Upper lobe of left lung (tissue), 6 donors: ENCODE measurements at places on chromosomes 2 and 18.

GRCh38 chr2:176876493-176877103, 336.0 kb upstream of the HNRNPA3 start:
- no peak for DNase-seq

DNA sequence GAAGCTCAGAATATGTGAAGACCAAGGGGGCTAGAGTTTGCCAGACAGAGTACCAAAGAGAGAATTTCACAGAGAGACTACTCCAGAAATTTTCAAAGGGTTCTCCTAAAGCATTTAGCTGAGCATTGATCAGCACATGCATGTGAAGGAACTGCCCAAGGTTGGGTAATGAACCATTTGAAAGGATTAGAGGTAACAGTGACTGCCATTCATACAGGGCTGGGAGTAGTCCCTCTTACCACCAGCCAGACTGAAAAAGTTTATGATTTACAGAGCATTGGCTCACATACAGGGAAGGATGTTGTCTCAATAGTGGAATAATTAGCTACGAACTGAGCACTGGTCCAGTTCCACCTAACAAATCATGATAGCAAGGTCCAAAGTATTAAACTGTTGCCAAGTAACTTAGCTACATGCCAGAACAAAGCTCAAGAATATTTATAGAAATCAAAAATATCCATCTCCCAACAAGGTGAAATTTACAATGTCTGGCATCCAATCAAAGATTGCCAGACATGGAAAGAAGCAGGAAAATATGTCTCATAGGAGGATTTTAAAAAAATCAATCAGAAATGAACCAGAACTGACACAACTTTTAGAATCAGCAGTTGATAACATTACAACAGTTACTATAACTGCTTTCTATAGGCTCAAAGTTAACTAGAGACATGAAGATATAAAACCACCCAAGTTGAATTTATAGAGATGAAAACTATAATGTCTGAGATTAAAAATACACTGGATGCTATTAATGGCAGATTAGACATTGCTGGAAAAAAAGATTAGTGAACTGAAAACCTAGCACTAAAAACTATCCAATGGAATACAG, 25.7 kb upstream of the RNF103 start:
- DNase-seq, result no peak

GRCh38 chr2:24731923-24732322, 61.3 kb downstream of the PTRHD1 start:
- DNase-seq, result no peak

DNA sequence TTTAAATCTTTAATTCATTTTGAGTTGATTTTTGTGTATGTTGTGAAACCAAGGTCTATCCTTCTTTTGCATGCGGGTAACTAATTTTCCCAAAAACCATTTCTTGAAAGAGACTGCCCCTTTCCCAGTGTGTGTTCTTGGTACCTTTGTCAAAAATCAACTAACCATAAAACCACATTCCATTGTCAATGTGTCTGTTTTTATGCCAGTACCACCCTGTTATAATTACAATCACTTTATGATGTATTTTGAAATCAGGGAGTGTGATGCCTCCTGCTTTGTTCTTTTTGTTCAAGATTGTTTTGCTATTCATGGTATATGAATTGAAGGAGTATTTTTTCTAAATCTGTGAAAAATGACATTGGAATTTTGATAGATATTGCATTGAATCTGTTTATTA, 689.6 kb downstream of the TSN start:
- DNase-seq, result no peak

- peak; percentile 92 for DNase-seq
These were observed 3.9 kb upstream of the SPRED2 start for GRCh38 chr2:65436169-65436823.

- DNase-seq, result no peak
These were observed 61.5 kb downstream of the ADNP2 start for GRCh38 chr18:80170395-80171053.

GRCh38 chr2:47815764-47816163, 32.8 kb downstream of the MSH6 start:
- DNase-seq, result no peak

GRCh38 chr2:127094509-127095366, 12.2 kb downstream of the BIN1 start:
- no peak for DNase-seq

GRCh38 chr18:48840491-48840877, 110.3 kb downstream of the SMAD7 start:
- DNase-seq, result no peak

- no peak for DNase-seq
These were observed 820.8 kb downstream of the TDRD15 start for GRCh38 chr2:21944536-21944935.

DNA sequence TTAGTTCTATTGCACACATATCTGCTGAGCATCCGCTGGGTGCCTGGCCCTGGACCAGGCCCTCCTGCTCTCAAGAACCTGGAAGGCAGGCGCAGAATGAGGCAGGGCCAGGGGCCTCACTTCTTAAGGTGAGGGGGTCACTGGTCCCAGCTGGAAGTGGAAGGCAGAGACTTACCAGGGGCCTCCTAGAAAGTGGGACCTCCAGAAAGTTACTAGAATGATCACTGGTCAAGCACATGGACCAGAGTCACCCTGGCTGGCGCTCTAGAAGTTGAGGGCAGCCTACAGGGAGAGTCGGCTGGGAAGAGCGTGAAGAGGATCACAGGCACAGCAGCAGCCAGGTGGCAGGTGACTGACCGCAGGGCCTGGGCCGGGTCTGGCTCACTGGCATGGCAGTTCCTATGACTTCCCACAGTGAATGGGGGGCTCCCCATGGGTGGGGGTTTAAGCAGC, 26.1 kb upstream of the MAL start:
- DNase-seq, result no peak

GRCh38 chr18:24536326-24536725, 75.9 kb downstream of the HRH4 start:
- no peak for DNase-seq

GRCh38 chr2:236819275-236820002, 249.8 kb downstream of the ACKR3 start:
- no peak for DNase-seq

- no peak for DNase-seq
These were observed 31.1 kb upstream of the INHBB start for GRCh38 chr2:120314690-120315366.

GRCh38 chr2:7609556-7609955, 692.3 kb downstream of the RNF144A start:
- no peak for DNase-seq

- DNase-seq, result no peak
These were observed 6.9 kb downstream of the MBD5 start for GRCh38 chr2:148027822-148028221.

DNA sequence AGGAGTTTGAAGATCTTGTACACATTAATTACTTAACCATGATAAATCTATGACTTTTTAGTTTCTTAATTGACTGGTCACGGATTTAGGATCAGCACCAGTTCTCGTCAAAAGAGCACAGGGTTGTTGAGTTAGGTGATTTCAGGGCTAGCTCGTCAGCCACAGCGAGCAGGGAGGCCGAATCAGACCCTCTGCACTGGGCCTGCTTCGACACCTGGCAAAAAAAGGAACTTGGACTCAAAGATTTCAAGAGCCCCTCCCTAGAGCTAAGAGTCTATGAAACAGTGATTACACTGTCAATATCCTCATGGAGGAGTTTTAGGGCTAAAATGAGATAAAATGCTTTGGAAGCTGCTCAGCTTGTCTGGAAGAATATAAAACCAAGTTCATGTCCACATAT, 4.6 kb upstream of the SERTAD2 start:
- DNase-seq, result no peak

DNA sequence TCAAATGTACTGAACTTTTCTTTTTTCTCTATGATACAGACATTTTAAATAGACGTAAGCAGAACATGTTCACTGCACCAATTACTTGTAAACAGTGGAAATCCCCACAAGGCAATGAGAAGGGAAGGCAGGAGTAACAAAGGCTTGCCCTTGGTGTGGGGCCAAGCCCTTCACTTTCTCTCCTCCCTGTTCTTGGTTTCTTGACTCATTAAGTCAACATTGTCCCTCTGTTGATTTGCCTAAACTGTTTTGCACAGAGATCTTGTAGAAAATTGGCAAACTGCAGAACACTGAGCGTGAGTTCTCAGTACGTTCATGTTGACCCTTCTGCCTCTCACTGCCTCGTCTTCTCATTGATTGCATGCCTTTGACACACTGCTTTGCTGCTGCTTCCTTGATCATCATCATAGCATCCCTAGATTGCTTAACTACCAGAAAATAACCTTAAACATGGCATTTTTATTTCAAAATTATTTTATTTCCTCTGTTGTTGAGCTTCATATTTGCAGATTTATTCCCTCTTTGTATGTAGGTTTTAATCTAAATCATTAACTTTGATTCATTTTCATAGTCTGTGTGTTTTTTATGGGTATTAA, 257.7 kb downstream of the PTGR3 start:
- DNase-seq, result no peak

DNA sequence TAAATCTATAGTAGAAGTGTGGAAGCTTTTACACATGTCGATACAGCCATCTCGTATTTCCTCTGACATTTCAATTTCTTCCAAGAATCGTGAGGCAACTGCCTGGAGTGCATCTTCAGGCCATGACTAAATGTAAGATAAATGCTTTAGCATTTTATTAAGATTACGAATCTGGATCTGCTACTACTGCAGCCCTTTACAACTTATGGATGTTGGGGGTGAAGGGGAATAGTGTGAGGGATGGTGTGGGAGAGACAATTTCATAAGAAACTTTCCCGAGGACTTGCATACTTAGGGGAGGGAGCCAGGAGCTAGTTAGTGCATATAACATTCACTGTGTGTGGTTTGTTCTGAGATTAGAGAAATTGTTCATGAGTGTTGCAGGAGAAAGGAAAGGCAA, 204.8 kb downstream of the SLC39A10 start:
- DNase-seq, result no peak

DNA sequence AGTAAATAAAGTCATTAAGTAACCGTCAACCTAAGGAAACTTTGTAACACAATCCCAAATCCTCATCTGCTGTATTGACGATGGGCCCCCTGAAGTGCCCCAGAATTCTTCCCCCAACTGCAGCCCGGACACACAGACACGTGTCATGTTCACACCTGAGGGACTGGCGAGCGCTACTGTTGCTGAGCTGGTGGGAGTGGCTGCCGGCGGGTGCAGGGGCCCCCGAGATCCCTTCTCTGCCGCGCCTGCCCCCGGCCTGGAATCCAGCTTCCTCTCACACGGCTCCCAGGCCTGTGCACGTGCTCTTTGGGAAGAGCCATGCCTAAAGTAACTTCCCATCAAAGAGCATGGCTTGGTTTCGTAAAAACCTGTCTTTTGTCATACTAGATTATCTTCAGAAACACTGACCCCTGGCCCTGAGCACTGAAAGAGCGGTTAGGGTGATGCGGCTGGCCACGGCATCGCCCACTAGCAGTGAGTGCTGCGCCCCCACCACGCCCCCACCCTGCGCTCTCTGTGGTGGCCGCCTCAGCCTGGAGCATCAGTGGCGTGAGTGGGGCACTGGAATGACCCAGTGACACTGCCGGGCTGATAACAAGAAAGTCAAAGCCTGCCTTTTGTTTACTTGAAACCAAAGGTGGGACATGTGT, 56.0 kb downstream of the ADI1 start:
- no peak for DNase-seq

GRCh38 chr2:226185616-226186211, 613.9 kb downstream of the IRS1 start:
- no peak for DNase-seq

- peak; percentile 32 for DNase-seq
These were observed 73.3 kb upstream of the FOSL2 start for GRCh38 chr2:28319118-28320008.

DNA sequence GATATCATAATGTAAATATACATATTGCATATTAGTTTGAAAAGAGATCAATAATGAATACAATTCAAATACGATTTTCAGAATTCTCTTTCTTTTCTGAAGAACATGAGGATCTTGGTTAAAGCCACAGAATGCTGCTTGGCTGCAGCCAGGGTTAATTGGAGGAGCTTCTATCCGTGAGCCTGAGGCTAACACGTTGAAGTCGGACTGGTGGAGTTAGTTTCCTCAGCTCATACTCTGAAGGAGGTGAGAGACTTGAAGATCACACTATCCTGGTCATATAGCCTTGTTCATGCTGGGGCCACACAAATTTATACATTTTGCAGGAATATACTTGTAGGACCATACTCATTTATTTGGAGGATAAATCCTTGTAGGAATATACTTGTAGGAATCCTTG, 335.8 kb downstream of the TRIB2 start:
- no peak for DNase-seq

- DNase-seq, result no peak
These were observed 525.4 kb downstream of the KCNJ3 start for GRCh38 chr2:155223781-155224406.

DNA sequence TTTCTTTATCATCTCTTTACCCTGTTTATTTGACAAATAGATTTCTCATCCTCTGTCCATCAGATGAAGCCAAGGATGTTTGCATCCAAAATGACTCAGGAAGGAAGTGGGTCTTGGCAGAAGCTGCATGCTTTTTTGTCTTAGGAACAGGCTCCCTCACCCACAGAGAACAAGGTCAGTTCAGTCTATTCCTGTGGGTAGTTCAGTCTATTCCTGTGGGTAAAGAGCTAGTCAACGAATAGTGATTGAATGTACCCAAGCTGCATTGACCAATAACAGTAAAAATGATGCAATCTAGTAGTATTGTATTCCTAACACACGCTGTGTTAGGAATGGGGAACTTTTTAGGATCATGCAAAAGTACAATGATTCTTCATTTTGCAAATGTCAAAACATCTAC, 290.8 kb upstream of the TANK start:
- no peak for DNase-seq

DNA sequence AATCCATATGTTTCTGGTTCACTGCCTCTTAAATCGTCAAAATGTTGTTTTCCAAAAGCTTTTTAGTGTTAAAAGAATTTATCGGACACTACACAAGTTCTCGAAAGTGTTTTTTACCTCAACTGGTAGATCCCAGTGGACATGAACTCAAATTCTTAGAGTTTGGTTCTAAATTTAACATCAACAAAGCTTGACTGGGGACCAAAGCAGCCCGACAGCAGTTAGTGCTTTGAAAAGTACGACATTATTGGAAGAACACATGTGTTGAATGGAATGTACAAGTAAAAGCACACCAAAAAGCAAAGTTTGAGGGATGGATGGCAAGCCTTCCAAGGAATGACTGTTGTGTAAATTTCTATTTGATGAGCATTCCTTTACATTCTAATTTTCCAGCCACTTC, 803.9 kb upstream of the POU3F3 start:
- DNase-seq, result no peak

- DNase-seq, result no peak
These were observed 135.4 kb downstream of the NBAS start for GRCh38 chr2:15425712-15426111.

GRCh38 chr2:3604991-3605961, 10.4 kb downstream of the COLEC11 start:
- peak; percentile 53 for DNase-seq

DNA sequence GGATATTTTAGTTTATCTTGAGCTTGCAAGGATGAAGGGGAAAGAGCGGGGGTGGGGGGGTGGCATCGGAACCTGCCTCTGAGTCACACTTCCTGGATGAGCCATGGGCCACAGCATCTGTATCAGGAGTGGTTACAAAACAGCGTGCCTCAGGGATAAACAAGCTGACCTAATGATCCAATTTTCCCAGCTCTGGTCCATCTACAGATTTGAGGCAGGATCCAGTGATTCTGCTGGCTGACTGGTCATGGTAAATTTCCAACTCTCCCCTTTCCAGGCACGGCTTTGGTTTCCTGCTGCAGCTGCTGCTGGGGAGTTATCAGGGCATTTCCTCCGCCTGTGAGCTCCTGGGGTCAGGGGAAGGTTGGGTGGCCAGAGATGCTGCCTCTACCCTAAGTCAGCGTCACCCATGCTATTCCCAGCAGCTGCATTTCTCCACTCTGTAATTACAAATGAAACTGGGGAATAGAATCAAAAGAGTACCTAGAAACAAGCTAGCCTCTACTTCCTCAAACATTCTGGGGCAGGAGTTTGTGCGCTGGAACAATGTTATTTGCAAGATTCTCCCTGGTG, 4.7 kb upstream of the HPCAL1 start:
- no peak for DNase-seq
